Cerebellar nuclear complex (tissue), 1 donor: ENCODE measurements at places on chromosomes 2 and 18.

- DNase-seq, result no peak
Measured at GRCh38 chr18:22932885-22933205, 283 bp upstream of the RBBP8 start.

DNA sequence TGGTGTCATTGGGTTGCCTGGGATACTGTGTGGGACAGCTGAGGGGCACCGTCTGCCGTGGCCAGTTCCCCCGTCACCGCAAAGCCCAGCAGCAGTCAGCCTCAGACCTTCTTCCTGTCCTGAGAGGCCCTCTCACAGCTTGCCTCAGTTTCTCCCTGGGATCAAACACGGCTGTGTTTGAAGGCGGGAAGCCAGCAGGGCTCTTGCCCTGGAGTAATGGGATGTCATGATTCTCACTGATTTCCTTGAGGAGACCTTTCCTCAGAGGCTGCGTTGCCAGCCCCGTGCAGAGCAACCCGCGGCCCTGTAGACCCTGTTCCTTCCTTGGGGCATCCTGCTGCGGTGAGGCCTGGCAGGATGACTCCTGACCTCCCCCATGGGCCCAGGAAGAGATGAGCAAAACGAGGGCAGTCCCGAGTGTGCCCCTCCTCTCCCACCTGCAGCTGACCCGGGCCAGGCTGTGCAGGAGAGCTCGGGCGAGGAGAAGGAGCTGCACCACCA lies 13.9 kb upstream of the NFATC1 start:
- DNase-seq, result no peak

GRCh38 chr18:24631243-24632025 lies 171.0 kb downstream of the HRH4 start:
- peak; percentile 88 for DNase-seq

DNA sequence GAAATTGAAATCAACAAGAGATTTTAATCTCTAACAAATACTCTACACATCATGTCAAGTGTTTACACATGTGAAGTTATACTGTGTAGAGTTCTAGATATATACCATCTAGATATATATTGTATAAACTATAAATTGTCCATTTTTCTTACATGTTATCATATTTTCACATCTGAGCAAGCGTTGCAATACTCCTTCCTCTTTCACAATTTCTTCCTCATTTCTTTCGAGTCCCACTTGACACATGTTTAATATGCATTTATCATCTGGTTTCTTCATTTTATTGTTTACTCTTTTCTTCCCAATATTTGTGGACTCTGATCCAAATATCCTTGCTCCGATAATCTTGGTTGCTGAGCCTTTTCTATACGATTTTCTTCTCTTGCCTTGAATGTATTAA lies 50.2 kb downstream of the UNC80 start:
- no peak for DNase-seq

GRCh38 chr2:37816036-37816435 lies 109.1 kb upstream of the RMDN2 start:
- DNase-seq, result no peak

GRCh38 chr18:26429535-26430226 lies 118.7 kb downstream of the KCTD1 start:
- no peak for DNase-seq

GRCh38 chr18:74064510-74064909 lies 83.1 kb downstream of the FBXO15 start:
- no peak for DNase-seq

DNA sequence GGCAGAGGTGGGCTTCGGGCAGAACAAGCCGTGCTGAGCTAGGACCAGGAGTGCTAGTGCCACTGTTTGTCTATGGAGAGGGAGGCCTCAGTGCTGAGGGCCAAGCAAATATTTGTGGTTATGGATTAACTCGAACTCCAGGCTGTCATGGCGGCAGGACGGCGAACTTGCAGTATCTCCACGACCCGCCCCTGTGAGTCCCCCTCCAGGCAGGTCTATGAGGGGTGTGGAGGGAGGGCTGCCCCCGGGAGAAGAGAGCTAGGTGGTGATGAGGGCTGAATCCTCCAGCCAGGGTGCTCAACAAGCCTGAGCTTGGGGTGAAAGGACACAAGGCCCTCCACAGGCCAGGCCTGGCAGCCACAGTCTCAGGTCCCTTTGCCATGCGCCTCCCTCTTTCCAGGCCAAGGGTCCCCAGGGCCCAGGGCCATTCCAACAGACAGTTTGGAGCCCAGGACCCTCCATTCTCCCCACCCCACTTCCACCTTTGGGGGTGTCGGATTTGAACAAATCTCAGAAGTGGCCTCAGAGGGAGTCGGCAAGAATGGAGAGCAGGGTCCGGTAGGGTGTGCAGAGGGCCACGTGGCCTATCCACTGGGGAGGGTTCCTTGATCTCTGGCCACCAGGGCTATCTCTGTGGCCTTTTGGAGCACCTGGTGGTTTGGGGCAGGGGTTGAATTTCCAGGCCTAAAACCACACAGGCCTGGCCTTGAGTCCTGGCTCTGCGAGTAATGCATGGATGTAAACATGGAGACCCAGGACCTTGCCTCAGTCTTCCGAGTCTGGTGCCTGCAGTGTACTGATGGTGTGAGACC lies at the start of gene PROC:
TSS of gene PROC (plus strand) at position 128 of the 812 bp plus-strand sequence. CDS start 1,516 bp downstream, outside the sequence.
- no peak for DNase-seq

DNA sequence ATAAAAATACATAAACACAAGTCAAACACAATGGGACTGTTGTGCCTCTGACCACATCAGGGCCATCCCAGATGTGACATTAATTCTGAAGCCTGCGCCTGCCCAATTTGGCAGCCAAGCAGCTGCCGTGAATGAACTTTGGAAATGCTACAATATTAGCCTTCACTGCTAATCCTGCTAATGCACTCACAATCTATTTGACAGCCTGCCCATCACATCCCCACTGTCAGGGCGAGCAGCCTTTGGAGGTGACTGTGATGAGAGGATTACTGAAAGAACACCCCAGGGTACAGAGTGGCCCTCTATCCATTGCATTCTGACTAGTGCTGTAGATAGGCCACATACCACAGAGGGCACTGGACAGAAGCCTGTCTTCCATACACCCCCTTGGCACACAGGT lies 21.6 kb downstream of the OSR1 start:
- DNase-seq, result no peak

DNA sequence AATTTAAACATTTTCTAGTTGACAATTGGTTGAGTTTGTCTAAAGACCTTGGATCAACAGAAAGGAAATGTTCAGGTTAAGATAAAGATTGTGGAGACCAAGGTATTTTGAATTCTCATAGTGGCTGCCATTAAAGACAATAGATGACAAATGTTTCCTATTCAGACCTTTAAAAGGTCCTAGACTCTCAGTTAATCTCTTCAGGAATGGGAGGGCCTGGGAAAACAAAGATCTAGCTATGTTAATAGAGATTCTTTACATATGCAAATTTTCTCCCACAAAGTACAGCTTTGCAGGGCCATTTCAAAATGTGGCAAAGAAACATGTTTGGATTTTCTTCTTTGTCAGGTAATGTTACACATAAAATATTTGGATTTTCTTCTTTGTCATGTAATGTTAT lies 403.9 kb downstream of the SPAG16 start:
- DNase-seq, result no peak

GRCh38 chr2:45822272-45822630 lies 170.8 kb downstream of the PRKCE start:
- DNase-seq, result no peak

GRCh38 chr2:27078267-27079194 lies at the start of gene EMILIN1:
TSS of gene EMILIN1 (plus strand) at chr2:27078615. CDS start at chr2:27079066, 451 bp downstream.
- no peak for DNase-seq

DNA sequence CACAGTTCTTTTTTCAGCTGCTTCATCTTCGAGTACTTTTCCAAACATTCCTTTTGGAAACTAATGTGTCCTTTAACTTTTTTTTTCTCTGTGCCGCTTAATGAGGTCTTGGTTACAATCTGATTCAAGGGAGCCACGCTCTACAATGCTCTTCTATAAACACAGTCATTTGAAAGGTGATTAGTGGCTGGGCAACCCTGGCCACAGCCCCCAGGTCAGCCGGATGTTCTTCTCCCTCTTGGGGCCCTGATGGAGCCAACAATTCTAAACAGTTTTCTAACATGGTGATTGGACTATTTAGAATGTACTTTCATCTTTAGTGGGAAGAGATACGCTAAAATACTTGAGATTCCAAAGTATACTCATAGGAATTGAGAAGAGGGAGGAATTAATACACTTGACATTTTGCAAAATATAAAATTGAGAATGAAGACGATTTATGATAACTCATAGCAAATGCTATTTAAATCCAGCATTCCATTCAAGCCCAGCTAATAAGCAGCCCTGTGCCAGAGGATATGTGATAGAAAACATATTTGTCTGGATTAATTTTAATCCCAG lies 83.7 kb upstream of the MBOAT2 start:
- no peak for DNase-seq

- DNase-seq, result peak; percentile 61
Measured at GRCh38 chr2:216692636-216693413, 2.5 kb downstream of the IGFBP5 start.

DNA sequence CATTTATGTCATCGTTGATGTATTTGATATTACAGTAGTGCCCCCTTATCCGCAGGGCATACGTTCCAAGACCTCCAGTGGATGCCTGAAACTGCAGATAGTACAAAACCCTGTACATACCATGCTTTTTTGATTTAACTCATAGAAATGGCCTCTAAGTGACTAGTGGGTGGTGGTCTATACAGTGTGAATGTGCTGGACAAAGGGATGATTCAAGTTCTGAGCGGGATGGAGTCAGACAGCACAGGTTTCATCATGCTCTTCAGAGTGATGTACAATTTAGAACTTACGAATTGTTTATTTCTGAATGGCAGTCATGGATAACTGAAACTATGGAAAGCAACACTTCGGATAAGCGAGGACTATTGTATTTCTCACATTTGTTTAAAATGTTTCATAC lies 473.1 kb upstream of the FANCL start:
- no peak for DNase-seq

DNA sequence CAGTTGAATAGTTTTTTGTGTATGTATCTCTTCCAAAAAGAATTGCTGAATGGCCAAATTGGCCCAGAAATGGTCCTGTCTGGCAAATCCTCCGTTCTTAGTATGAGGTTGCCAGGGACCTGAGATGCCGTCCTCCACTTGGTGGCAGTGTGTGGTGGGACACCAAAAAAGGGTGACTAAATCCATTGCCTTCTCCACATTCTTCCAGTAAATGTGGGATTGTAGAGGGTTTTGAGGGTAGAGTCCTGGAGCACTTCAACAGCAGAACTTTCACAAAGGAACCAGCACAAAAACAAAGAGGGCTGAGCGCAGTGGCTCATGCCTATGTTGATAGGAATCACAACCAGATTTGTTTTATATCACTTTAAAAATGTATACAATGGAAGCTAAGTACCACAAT lies 199.9 kb downstream of the BCL2 start:
- no peak for DNase-seq

DNA sequence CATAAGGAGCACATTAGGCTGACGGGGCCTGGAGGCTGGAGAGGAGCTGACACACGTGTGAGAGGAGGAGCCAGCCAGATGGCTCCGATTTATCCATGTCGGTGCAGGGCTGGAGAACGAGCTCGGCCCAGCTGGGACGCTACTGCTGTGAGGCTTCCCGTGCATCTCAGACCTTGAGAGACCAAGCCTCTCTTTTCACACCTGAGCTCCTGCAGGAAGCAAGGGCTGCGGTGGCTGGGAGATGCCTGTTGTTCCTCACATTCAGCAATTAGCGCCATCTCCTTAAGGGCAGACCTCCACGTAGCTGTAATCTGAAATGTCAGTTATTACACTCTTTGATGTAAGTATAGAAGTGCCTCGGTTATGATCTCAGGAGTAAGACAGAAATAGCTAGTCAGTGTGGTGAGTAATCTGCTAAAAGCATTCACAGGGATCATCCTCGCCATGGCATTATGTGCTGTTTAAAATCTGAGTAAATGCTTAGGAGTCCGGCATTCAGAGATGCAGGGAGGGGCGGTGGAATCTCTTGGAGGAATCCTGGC lies 107.9 kb downstream of the PRKCE start:
- DNase-seq, result peak; percentile 20

DNA sequence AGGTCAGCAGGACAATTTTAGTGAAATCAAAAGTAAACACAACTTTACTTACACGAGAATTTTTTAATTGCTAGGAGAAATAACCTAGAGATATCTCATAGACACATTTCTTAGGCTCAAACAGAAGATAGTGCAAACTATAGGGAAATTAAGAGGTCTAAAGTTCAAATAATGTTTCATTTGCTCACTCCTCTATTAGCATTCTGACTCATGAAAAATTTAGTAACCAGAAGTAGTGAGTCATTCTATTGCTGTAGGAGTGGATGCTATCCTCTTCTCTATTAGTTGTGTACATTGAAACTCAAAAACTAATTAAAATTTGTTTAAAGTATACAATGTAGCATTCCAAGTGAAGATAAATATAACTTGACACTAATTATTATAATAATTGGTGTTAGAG lies 908.3 kb upstream of the TMEFF2 start:
- no peak for DNase-seq

- DNase-seq, result no peak
Measured at GRCh38 chr2:181780047-181780651, 99.8 kb upstream of the NEUROD1 start.

DNA sequence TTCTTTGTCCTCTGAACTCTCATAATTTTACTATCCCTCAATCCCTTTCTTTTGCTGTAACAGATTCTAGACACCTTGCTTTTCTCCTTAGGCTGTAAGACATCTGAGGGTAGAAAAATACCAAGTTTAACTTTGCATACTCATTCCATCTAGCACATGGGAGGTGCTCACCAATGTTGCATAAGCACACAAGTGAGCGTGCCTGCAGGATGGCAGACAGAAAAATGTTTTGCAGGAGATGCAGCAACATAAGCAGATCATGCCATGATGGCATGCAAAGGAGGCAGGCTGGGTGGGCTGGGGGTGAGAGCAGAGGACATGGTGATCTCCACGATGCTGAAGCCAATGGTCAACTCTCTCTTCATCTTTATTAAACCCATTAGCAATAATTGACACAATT lies 24.1 kb downstream of the CYRIA start:
- DNase-seq, result no peak

GRCh38 chr2:179191110-179191509 lies 73.5 kb downstream of the SESTD1 start:
- no peak for DNase-seq

DNA sequence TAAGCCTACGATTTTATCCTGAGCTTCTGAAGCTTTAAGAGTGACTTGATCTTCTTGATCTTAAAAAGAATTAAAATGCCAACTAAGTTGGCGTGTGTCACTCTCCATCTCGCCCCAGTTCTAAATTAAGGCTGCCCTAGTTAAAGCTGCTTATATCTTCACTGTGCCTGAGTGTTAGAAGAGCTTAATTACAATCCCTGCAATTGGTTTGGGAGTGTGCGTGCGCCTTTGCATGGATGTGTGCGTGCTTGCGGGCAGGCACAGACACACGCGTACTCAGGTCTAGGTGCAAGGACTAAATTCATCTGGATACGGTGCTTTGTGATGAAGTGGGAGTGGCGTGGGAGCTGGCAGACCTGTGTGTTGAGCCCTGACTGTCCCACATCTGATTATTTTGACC lies 201.5 kb downstream of the FAM210A start:
- DNase-seq, result no peak
